ENCODE measurements at places on chromosomes 12 and 14.

DNA sequence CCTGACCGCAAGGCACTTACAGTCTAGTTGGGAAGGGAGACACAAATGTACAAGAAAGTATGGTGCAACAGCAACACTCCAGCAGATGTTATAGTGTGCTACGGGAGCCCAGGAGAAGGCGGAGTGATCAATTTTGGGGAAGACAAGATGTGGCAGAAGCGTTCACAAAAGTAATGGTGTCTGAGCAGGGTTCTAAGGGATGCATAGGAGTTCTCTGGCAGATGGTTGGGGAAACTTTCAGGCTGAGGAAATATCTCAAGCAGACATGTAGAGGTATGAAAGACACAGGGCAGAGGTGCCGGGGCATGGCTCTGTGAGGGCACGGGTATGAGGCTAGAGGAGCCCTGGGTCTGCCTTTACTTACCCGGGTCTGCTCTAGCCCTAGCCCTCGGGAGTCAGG lies 5.1 kb upstream of the TNFRSF1A start:
- H3K27ac ChIP-seq: no peak overlapping the region
- peaks cover 1% of the 10 kb centered on the region for H3K36me3 ChIP-seq
- peaks cover 41% of the 10 kb centered on the region for H3K4me1 ChIP-seq

- peaks cover 6% of the 10 kb centered on the region for H3K4me1 ChIP-seq
- peaks cover 28% of the 10 kb centered on the region for H3K27me3 ChIP-seq
- H3K36me3 ChIP-seq: no peaks in the 10 kb centered on the region
- H3K27ac ChIP-seq: no peak overlapping the region
Observed at GRCh38 chr12:49552014-49552413, 13.2 kb downstream of the KCNH3 start.

GRCh38 chr14:52051871-52052270 lies 17.0 kb downstream of the NID2 start:
- H3K4me3 ChIP-seq: no peak overlapping the region
- no peaks in the 10 kb centered on the region for H3K4me1 ChIP-seq
- DNase-seq: no peak
- peaks cover 13% of the 10 kb centered on the region for H3K27me3 ChIP-seq

GRCh38 chr14:32662211-32662610 lies 276.5 kb upstream of the NPAS3 start:
- no peaks in the 10 kb centered on the region for H3K4me1 ChIP-seq
- H3K27ac ChIP-seq: no peak overlapping the region
- no peak overlapping the region for H3K4me3 ChIP-seq

DNA sequence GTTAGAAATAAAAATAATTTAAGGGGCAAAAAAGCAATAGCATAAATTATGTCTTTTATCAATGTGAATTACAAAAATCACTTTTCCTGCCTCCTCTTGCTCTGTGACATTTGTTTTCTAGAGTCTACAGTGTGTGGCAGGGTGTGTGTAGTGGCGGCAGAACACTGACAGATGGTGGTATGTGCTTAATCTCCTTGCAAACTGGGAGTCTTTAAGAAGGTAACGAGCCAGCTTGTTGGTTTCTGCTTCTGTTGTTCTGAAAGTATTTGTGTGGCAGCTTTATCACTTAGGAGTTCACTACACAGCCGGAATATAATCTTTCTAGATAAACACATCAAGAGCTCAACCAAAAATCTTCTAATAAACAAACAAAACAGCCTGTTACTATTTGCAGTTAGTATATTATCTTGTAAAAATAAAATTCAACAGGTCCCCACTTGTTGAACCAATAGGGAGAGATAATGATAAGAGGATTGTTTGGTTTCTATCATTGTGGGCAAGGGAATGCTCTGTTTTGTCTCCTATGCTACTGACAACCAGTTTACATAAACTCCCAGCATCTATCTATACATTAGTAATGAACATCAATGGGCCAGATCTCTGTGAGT lies 13.0 kb downstream of the CDKL1 start:
- H3K27me3 ChIP-seq: no peaks in the 10 kb centered on the region
- H3K4me3 ChIP-seq: no peak overlapping the region
- H3K4me1 ChIP-seq: no peaks in the 10 kb centered on the region
- H3K36me3 ChIP-seq: no peaks in the 10 kb centered on the region
- H3K27ac ChIP-seq: no peak overlapping the region
- DNase-seq: no peak

GRCh38 chr12:54259194-54260011 lies 20.5 kb downstream of the CBX5 start:
- DNase-seq: no peak
- no peaks in the 10 kb centered on the region for H3K27me3 ChIP-seq
- H3K36me3 ChIP-seq: peaks cover 30% of the 10 kb centered on the region
- no peak overlapping the region for H3K27ac ChIP-seq

- H3K36me3 ChIP-seq: peaks cover 35% of the 10 kb centered on the region
- no peak overlapping the region for H3K4me3 ChIP-seq
- H3K27me3 ChIP-seq: no peaks in the 10 kb centered on the region
- H3K27ac ChIP-seq: no peak overlapping the region
- peaks cover 25% of the 10 kb centered on the region for H3K4me1 ChIP-seq
- no peak for DNase-seq
Observed at GRCh38 chr14:54976316-54976715, 50.6 kb downstream of the WDHD1 start.

DNA sequence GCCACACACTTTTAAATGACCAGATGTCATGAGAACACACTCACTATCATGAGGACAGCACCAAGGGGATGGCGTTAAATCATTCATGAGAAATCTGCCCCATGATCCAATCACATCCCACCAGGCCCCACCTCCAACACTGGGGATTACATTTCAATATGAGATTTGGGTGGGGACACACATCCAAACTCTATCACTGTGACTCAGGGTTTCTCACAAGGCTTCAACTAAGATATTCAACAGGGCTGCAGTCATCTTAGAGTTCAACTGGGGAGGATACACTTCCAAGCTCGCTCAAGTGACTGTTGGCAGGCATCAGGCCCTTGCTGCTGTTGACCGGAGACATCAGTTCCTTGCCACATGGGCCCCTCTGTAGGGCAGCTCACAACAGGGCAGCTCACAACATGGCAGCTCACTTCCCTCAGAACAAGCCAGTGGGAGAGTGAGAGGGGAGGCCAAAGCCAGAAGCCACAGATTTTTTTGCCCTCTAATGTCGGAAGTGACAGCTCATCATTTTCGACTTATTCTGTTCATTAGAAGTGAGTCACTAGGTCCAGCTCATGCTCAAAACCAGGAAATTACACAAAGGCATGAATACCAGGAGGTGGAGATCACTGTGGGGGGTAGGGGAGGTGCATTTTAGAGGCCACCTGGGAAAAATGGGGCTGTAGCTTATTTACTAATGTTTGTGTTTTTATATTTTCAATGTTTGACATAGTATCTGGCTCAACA lies 50.8 kb upstream of the PTHLH start:
- H3K4me1 ChIP-seq: no peaks in the 10 kb centered on the region
- no peak for DNase-seq
- H3K27me3 ChIP-seq: peaks cover 5% of the 10 kb centered on the region
- no peaks in the 10 kb centered on the region for H3K36me3 ChIP-seq

DNA sequence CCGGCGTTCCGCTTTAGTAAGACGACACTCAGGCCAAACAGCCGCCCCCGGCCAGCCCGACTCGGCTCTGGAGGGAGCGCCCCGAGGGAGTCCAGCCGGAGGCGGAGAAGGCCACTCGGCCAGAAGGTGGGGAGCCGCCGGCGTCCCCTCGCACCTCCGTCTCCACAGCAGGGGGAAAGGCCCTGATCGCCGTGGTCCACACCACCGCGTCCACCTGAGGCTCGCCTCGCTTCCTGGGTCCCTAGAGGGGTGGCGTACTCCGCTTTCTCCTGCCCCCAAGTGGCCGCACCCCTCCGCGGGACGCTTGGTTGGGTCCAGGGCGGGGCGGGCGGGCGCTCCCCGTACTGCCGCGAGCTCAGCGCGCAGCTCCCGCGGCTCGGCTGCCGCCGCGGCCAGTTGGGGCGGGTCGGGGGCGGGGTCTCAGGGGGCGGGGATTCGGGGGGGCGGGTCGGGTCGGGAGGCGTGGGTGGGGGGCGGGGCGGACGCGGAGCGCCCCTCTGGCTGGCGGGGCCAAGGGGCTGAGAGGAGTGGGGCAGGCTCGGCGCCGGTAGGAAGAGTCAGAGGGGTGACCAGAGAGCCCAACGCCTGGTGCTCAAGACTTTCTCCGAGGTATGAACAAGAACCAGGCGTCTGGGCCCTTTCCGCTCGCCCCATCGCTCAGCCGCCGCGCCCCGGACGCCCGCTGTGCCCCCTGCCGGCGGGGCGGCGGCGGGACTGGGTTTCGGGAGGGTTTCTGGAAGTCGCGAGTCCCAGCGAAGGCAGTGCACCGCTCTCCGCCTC lies at the start of gene FRMD6:
Gene FRMD6 (plus strand): TSS at position 523 of the 780 bp plus-strand sequence. CDS start 37,927 bp downstream, outside the sequence.
- peak; percentile 90 for DNase-seq
- peak within 1 kb of the TSS; percentile 79 for H3K4me3 ChIP-seq
- H3K27me3 ChIP-seq: peaks cover 35% of the 10 kb centered on the region
- H3K36me3 ChIP-seq: no peaks in the 10 kb centered on the region
- H3K27ac ChIP-seq: peak within 1 kb of the TSS; percentile 77

- no peak overlapping the region for H3K4me3 ChIP-seq
- DNase-seq: no peak
- peaks cover 71% of the 10 kb centered on the region for H3K36me3 ChIP-seq
- peak overlapping the region; percentile 17 for H3K27ac ChIP-seq
- H3K27me3 ChIP-seq: no peaks in the 10 kb centered on the region
Observed at GRCh38 chr14:61543946-61544345, 151.4 kb upstream of the HIF1A start.

GRCh38 chr14:101056446-101056845 lies 152.9 kb upstream of the RTL1 start:
- H3K4me3 ChIP-seq: no peak overlapping the region
- no peaks in the 10 kb centered on the region for H3K27me3 ChIP-seq
- H3K27ac ChIP-seq: no peak overlapping the region
- H3K36me3 ChIP-seq: peaks cover 1% of the 10 kb centered on the region

DNA sequence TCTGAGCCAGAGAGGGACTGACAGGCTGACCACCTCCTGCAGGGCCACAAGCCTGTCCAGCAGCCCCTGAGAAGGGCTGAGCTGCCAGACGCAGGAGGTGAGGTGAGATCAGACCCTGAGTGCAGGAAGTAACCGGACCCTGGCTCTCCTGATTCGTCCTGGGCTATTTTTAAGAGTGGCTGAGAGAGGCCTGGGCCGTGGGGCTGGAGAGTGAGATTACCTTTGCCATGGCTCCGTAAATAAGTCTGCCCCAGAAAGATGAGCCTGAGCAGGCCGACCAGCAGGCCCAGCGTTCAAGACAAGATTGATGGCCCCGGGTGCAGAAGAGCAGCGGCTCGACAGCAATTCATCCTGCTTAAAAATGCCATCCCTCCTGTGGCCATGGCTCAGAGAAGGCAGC lies 54.2 kb downstream of the SPTB start:
- no peak for DNase-seq
- H3K27ac ChIP-seq: no peak overlapping the region
- H3K4me1 ChIP-seq: peaks cover 4% of the 10 kb centered on the region
- no peaks in the 10 kb centered on the region for H3K36me3 ChIP-seq
- no peak overlapping the region for H3K4me3 ChIP-seq

DNA sequence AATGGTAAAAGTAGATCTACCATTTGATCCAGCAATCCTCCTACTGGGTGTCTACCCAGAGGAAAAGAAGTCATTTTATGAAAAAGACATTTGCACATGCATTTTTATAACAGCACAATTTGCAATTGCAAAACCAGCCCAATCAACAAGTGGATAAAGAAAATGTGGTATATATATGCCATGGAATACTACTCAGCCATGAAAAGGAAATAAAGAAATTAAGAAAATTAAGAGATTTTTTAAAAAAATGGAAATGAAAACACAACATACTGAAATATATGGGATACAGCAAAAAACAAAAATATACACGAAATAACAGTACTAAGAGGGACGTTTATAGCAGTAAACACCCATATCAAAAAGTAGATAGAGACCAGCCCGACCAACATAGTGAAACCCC lies 58.9 kb downstream of the ACSM4 start:
- no peak for DNase-seq
- no peaks in the 10 kb centered on the region for H3K36me3 ChIP-seq

DNA sequence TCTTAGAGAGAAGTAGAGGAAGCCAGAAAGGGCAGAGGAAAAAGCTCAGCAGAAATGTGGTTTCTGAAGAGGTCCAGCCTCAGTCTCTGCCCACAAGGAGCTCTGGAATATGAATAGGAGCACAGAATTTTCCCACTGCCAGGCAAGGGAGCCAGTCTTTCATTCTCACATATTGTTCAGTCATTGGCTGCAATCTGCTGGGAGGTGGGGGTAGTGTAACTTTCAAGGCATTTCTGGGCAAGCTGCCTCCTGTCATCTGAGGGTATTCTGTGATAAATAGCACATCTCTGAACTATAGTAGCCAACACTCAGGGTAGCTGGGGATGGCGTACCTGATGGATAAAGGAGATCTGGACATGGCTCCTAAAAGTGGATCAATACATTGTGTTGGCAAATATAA lies 127.2 kb downstream of the LRRK2 start:
- no peak overlapping the region for H3K4me3 ChIP-seq
- no peak overlapping the region for H3K27ac ChIP-seq
- H3K36me3 ChIP-seq: no peaks in the 10 kb centered on the region

DNA sequence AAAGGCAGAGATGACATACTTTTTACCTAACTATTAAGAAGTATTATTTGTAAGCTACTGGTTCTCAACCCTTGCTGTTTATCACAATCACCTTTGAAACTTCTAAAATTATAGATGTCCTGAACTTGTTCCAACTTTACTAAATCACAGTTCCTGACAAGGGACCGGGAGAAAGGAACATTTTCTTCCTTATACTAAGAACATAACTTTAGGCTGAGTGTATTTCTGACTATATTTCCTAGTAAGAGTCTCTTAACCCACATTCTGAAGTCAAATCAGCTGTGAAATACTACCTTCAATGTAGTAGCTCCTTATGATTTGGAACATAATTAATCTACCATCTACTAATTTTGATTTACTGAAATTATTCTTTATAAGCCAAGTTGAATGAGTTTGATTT lies 80.2 kb downstream of the BAZ1A start:
- no peaks in the 10 kb centered on the region for H3K27me3 ChIP-seq
- H3K27ac ChIP-seq: no peak overlapping the region
- H3K36me3 ChIP-seq: peaks cover 55% of the 10 kb centered on the region
- H3K4me3 ChIP-seq: no peak overlapping the region
- H3K4me1 ChIP-seq: peaks cover 4% of the 10 kb centered on the region

- DNase-seq: no peak
- no peak overlapping the region for H3K4me3 ChIP-seq
- no peak overlapping the region for H3K27ac ChIP-seq
- peaks cover 4% of the 10 kb centered on the region for H3K4me1 ChIP-seq
- peaks cover 4% of the 10 kb centered on the region for H3K36me3 ChIP-seq
Observed at GRCh38 chr12:26810330-26810729, 22.7 kb downstream of the ITPR2 start.

DNA sequence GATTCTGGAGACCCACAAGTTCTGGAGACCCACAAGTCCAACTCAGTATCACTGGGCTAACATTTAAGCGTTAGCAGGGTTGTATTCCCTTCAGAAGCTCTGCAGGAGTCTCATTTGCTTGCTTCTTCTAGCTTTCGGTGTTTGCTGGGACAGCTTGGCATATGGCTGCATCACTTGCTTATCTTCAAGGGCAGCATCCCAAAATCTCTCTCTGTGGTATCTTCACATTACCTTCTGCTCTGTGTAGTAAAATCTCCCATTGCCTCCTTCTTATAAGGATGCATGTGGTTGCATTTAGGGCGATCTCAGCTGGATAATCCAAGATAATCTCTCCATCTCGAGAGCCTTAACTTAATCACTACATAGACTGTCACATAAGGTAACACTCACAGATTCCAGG lies 7.3 kb upstream of the CNTN1 start:
- H3K4me3 ChIP-seq: no peak overlapping the region
- DNase-seq: no peak
- H3K4me1 ChIP-seq: no peaks in the 10 kb centered on the region
- no peaks in the 10 kb centered on the region for H3K27me3 ChIP-seq
- H3K36me3 ChIP-seq: no peaks in the 10 kb centered on the region

- H3K36me3 ChIP-seq: no peaks in the 10 kb centered on the region
- H3K4me3 ChIP-seq: no peak overlapping the region
- DNase-seq: no peak
Observed at GRCh38 chr14:46197856-46198255, 453.7 kb downstream of the RPL10L start.

Measured in activated CD8-positive, alpha-beta memory T cell treated with anti-CD3 and anti-CD28 coated beads, Interleukin-2, amount 10 ng/mL, durations not matched to agents 7 days and 5 days (primary cell).